NCI-H2081 treated with DMSO at 0.1 percent for 48 hours (cell line): ENCODE measurements at places on chromosomes 2 and 18.

- no peak for DNase-seq
These were observed 73.0 kb downstream of the CTNNA2 start for GRCh38 chr2:79585701-79586433.

DNA sequence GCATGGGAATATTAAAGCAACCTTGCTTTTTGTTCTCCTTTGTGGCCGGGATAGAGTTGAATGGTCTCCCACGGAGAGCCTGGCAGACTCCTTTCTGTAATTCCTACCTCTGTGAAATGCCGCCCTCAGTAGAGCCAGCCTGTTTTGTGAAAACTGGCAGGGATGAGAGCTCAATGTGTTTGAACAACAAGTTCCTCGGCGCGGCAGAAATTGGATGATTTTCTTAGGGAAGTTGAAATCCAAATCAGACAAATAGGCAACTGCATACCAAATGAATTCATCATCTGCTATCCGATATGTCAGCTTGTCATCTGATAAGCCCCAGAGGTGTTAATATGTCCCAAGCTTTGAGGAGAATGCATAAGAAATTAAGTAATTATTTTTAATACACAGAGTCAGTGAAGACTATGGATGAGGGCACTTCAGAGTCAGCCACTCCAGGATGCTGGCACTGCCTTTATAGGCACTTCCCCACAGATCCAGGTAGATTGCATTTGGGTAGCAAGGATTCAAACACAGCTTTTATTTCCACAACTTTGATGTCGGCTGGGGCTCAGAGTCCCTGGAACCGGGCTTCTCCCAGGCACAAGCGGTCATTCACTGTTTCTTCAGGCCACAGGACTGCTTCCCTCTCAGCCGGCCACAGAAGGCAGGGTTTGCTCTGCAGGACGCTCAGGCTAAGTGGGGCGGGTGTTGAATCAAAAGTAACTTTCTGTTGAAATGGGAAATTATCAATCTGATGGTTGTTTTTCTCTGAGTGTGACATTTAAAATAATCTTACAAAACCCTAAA is 82.8 kb upstream of the REV1 start:
- DNase-seq, result peak; percentile 51

GRCh38 chr18:76801567-76802505 is 20.5 kb upstream of the ZNF236 start:
- DNase-seq, result no peak

- no peak for DNase-seq
These were observed 7.8 kb upstream of the IL1R2 start for GRCh38 chr2:101983928-101984327.

- no peak for DNase-seq
These were observed 100.8 kb downstream of the ASB1 start for GRCh38 chr2:238527565-238527964.
